SK-N-DZ (cell line): ENCODE measurements at places on chromosomes 6 and 20.

DNA sequence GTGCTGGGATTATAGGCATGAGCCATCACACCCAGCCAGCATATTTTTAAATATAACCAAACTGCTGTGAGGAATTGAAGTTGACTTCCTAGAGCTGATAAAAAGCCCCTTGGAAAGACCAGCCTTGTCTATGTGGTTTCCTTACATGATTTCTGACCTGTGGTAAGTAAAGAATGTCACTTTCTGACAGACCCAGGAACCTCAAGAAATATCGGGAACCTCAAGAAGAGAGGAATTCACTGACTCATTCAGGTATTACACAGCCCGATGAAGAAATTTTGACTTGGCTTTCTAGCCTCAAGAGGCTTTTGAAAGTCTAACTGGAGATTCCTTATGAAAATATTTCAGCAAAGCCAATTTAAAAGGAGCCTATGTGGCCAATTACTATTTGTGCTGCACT lies 71.8 kb downstream of the FOXF2 start:
- no peak for DNase-seq

DNA sequence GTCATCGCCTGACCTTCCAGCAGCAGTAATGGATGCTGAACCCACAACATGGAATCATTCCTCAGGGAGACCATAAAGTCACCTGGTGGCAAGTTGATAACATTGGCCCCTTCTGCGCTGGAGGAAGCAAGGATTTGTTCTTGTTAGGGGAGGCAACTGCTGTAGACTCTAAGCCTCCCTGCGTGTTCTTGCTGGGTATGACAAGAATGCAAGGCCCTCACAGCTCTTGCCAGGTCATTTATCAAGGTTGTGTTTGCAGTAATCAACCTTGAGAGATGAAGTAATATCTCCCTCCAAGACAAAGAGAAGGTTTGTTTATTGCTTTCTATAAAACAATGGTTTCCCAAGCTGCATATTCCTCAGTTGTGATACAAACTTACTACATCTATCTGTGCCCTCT lies 80.9 kb downstream of the PERP start:
- no peak for DNase-seq

- DNase-seq = no peak
Observed at GRCh38 chr6:5174756-5175549, 85.8 kb downstream of the LYRM4 start.

DNA sequence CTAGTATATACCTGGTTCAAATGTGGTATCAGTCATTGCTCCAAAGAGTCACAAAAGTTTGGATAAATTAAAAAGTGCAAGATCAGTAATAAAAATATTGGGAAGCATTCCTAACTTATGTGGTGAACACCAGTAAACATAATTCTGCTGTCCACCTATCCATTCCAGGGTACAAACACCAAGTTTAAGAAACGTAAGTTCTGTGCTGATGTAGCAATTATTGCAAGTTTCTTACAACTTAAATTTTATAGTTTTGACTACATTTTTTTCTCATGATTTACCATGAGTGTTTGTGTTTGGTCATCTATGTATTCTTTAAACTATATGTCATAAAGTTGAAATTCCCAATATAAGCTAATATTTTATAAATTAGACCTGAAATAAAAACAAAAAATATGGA lies 255.0 kb upstream of the THEMIS start:
- DNase-seq = no peak

GRCh38 chr20:47133809-47134456 lies 222.6 kb downstream of the ZMYND8 start:
- DNase-seq = no peak

DNA sequence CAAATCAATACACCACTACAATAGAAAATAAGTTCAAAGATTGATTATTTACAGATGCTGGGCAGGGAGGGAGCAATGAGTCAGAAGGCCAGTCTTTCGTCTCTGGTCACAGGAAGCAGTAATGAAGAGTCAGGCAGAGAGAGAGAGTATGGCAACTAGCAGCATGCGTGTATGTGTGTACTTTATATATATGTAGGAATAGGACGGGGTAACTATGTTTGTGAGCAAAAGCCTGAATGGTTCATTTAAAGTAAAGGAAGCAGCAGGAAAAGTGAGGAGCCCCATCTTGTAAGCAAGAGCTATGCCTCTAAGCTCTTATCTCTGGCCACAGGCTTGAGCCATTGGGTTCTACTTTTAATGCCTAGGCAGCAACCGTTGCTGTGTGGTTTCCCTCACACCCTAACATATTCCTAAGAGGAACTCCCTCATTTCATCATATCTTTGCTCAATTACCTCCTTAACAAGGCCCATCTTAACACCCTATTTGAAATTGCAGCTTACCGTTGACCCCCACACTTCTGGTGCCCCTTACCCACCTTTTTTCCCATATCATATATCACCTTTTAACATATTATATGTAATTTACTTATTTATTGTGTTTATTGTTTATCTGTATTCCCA lies 66.6 kb downstream of the AFG1L start:
- no peak for DNase-seq

GRCh38 chr20:18138639-18139583 lies 1.2 kb downstream of the KAT14 start:
- DNase-seq = no peak

DNA sequence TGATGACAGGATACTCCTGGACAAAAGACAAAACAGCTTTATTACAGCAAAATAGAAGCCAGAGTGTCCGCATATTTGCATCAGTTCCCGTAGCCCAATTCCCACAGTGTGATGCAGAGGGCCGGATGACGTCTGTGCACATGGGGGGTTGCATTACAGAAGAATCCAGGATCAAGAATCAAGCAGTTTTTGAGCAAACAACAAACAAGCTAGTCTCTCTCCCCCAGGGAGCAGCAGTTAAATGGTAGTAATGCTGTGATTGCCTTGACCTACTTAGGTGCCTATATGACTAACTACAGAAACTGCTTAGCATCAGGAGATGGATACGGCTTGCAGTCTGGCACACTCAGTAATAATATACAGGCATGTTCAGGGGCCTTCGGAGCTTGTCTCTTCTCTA lies 3.2 kb upstream of the SDHAF4 start:
- DNase-seq = no peak
